ENCODE measurements at places on chromosomes 12 and 14. TPM values are rescaled to one million over a fixed set of nuclear protein-coding genes. Genes with fewer than 3 reads are reported as not detected.
A peak's percentile ranks its signal among the peaks of the same experiment; 100 is the strongest.

GRCh38 chr12:7439579-7440505, 4.1 kb downstream of the CD163L1 start:
- peak; percentile 41 for DNase-seq

DNA sequence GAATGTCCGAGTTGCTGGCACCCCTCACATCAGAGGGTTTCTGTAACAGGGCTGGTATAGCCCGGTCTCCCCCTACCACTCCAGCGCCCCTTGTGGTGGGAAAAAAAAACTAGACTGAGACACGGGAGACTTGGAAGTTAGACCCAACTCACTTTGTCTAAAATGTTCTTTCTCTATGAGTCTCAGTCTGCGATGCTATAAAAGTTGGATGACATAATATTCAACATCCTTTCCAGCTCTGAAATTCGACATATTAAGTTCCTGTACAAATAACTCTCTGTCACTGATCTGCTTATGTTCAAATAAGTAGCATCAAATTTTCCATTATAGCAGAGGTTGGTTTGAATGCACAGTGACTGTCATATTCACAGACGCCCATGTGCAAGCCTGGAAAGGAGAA, 25.7 kb upstream of the TC2N start:
- no peak for DNase-seq

GRCh38 chr12:49541140-49541861, 2.5 kb downstream of the KCNH3 start:
- DNase-seq: no peak

GRCh38 chr12:42625611-42626010, 36.1 kb upstream of the PRICKLE1 start:
- no peak for DNase-seq

DNA sequence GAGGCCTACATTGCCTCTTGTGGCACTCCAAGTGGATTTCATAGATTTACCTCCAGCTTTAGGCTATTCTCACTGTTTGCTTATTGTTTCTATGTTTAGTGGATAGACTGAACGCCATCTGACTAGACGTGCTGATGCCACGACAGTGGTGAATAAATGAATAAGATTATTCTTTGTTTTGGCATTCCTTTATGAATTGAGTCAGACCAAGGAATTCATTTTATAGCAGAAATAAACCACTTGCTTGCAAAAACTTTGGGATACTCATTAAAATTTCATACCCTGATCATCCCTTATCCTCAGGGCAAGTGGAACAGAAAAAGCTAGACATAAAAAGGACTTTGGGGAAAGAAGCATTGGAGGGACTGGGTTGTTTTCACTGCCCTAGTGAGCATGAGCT, 71.7 kb upstream of the FERMT2 start:
- no peak for DNase-seq

DNA sequence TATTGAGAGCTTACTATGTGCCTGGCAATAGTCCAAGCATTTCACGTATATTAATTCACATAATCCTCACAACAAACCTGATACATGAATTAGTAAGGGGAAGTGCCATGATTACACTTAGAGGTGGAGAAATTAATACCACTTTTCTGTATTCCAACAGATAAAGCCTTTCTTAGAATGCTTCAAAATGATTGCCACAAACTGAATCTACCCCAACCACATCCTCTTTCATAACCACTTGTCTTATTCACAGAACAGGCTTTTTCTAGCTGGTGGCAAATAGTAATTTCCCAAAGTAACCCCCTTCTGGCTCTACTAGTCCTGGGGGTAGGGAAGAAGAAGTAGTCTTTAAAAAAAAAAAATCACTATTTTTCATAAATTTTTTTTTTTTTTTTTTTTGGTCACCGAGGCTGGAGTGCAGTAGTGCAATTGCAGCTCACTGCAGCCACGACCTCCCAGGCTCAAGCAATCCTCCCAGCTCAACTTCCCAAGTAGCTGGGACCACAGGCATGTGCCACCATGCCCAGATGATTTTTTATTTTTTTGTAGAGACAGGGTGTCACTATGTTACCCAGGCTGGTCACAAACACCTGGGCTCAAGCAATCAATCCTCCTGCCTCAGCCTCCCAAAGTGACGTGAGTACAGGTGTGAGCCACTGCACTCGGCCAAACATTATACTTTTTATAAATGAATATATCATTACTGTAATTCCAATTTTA, 59.0 kb upstream of the ARID2 start:
- DNase-seq: no peak

ANKS1B gene
- total RNA-seq: 0.96 TPM

GRCh38 chr12:91703491-91704283, 442.0 kb downstream of the BTG1 start:
- DNase-seq: no peak

DNA sequence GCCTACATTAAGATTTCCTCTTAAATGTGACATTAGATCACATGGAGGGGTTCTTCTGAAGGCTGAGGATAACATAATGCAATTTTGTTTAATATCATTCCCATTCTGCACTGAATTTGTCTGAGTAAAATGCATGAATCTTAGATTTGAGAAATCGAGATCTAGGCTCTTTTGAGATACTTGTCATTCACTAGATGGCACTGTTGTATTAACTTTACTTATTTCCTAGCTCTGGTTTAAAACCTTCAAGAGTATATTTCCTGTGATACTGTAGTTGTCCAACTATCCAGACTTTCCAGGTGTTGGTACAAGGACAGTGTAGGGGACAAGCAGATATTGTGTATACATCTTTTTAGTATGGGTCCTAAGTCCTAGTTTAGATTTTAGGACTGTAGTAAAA, 91.7 kb upstream of the SEL1L start:
- no peak for DNase-seq

GRCh38 chr14:26841920-26842741, 244.3 kb upstream of the NOVA1 start:
- no peak for DNase-seq
